ENCODE measurements at places on chromosomes 3 and 15. TPM values are rescaled to one million over a fixed set of nuclear protein-coding genes. Genes with fewer than 3 reads are reported as not detected.

AGBL1 gene
- not detected for polyA plus RNA-seq

CYP8B1 gene
- not detected for polyA plus RNA-seq

TLR9 gene
- polyA plus RNA-seq: not detected

TMEM207 gene
- not detected for polyA plus RNA-seq

CYP1A2 gene
- not detected for polyA plus RNA-seq

ACKR4 gene
- polyA plus RNA-seq: not detected

COL6A5 gene
- not detected for polyA plus RNA-seq

CCR2 gene
- not detected for polyA plus RNA-seq

GRCh38 chr3:191727338-191727737 lies 266.4 kb downstream of the PYDC2 start:
- no peak for DNase-seq

DNA sequence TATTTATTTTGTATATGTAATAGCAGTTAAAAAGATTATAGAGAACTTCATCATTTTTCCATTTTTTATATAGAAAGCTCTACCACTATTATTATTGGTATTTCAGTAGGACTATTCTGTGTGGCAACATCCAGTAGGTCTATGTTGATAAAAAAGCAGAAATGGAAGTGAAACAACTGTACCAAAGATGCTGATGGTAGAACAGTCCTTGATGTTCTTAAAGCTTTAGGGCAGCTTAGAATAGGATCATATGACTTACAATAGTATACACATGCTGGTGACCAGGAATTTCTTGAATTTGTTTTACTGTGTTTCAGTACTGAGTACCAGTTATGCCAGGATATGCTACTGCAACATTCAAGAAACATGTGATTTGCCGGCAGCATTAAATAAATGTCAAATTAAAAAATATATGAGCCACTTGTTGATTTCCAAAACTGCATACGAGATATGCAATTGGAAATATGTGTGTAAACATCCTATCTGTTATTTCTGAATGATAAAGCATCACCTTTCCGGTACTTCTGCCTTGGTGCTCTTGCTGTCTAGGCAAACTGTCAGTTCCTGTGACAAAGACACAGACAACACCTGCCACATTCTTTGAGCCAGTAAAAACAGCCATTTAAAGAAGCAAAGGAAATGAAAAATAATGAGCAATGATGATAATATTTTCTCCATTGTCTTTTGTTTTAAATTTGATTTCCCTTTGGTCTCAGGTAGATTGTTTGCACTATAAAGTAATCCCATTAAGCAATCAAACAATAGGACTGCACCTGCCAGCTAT lies 649.2 kb downstream of the ZPLD1 start:
- no peak for DNase-seq

DNA sequence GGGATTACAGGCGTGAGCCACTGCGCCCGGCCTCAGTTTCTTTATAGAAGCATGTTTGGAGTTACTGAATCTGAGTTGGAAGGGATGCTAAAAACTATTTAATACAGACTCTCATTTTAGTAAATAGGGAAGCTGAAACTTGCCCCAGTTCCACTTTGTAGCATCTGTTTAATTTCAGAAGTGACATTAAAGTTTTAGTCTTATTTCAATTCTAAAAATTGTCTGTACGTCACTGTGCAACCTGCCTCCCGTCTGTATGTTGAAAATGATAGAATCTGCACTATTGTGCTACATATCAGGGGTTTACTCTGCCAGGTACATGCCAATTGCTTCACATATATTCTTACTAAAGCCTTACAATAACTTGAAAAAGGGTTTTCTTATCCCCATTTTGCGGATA lies 15.3 kb downstream of the CNOT10 start:
- DNase-seq: no peak

DNA sequence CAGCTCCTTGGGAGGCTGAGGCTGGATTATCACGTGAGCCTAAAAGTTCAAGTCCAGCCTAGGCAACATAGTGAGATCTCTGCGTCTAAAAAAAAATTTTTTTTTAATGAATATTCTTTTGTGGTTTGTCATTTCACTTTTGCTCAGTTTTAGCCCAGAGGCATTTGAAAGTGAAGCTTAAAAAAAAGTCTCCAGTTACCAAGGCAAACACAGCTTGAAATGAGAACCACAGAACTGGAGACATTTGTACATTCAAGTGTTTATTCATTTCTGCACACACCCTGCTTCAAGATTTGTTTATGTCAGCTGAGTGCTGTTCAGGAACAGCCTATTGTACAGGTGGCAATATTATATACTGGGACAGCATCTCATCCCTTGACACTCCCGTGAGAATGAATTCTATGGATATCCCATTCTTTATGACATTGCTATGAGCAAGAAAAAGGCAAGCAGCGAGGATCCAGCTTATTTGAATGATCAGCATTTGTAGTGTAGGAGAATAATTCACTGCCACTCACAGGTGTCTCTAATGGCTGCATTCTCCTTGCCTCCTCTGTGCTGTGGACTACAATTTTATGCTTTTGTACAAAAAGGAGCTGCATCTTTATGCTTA lies 444.8 kb upstream of the GRM7 start:
- no peak for DNase-seq

- no peak for DNase-seq
These were observed 69.2 kb downstream of the ISG20 start for GRCh38 chr15:88707771-88708654.

DNA sequence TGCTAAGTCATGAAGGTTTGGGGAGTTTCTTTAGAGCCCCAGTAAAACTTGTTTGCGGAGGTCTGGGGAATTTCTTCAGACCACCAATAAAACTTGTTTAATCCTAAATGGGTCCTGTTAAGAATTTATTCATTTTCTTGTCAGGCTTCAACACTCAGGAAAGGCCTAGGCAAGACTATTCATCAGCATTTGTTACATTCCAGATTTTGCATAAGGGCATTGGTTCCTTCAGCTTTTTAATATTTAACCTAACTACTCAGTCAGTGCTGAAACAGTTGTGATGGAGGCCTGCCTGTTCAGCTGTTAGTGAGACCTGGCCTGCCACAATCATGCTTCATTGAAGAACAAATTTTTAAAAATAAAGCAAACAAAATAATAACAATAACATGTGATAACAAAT lies 954.2 kb upstream of the SEMA6D start:
- no peak for DNase-seq

GRCh38 chr3:14300721-14301399 lies 101.5 kb upstream of the SLC6A6 start:
- DNase-seq: no peak

GRCh38 chr3:101720851-101721840 lies 3.3 kb upstream of the CEP97 start:
- peak; percentile 33 for DNase-seq

GRCh38 chr3:5079761-5080160 lies 42.3 kb upstream of the ARL8B start:
- DNase-seq: no peak

- peak; percentile 22 for DNase-seq
These were observed 54.8 kb downstream of the MYO9A start for GRCh38 chr15:72063186-72063585.

GRCh38 chr15:60945196-60945595 lies 283.9 kb downstream of the RORA start:
- no peak for DNase-seq

- DNase-seq: peak; percentile 99
These were observed 74.6 kb downstream of the ITGB5 start for GRCh38 chr3:124812291-124813265.

DNA sequence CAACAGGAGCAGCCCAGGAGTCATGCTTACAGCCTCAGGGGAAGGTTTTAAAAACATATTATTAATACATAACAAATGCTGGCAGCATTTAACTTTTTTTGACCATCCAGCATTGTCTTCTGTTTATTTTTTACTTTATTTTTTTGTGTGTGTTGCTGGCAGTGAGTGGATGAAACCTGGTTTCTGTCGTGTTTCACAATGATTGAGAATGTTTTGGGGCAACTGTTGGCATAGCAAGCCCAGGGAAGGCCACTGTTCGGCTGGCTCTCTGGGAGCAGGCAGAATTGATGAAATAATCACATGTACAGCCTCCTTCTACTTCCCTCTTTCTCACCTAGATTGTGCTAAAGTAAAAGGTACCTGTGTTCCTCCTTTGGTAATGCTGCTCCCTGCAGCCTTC lies 190.2 kb downstream of the NR1D2 start:
- DNase-seq: no peak

GRCh38 chr3:119400466-119400865 lies 62.9 kb downstream of the TMEM39A start:
- DNase-seq: no peak

DNA sequence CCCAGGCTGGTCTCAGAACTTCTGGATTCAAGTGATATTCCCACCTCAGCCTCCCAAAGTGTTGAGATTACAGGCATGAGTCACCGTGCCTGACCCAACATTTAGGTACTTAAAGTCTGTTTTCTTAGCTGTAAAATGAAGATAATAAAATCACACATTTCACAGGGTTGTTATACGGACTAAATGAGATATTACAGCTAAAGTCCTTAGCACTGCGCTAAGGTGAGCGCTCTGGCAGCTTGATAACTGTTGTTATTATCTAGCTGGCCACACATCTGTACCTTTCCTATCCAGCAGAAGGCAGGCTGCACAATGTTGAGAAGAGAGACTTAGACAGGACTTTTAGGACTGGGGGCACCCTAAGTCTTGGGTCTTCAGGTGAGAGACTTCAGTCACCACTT lies 2.7 kb upstream of the LIPH start:
- peak; percentile 26 for DNase-seq

DNA sequence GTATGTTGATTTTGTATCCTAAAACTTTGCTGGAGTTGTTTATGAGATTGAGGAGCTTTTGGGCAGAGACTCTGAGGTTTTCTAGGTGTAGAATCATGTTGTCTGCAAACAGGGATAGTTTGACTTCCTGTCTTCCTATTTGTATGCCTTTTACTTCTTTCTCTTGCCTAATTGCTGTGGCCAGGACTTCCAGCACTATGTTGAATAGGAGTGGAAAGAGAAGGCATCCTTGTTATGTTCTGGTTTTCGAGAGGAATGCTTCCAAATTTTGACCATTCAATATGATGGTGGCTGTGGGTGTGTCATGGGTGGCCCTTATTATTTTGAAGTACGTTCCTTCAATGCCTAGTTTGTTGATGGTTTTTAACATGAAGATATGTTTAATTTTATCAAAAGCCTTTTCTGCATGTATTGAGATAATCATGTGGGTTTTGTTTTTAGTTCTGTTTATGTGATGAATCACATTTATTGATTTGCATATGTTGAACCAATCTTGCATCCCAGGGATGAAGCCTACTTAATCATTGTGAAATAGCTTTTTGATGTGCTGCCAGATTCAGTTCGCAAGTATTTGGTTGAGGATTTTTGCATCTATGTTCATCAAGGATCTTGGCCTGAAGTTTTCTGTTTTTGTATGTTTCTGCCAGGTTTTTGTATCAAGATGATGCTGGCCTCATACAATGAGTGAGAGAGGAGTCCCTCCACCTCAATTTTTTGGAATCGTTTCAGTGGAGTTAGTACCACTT lies 188.1 kb downstream of the MINAR1 start:
- no peak for DNase-seq

DNA sequence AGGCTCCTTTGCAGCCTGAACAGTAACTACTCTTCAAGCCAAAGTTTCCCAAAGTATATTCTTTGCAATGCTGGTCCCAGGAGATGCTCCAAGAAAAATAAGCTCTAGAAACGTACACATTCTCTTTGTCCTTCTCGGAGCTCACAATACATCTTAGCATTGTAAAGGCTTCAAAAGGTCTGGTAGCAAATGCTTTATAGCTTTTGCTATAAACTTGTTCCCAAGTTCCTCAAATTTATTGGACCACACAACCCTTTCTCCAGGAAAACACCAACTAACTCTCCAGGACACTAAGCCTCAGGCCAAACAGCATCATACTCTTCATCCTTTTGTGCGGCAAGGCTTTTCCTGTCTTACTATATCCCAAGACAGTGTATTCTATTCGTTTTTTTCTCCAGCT lies 455.6 kb upstream of the PROK2 start:
- DNase-seq: no peak

Data from IMR-90 (cell line).